ENCODE measurements at places on chromosomes 7 and 10. TPM values are rescaled to one million over a fixed set of nuclear protein-coding genes. Genes with fewer than 3 reads are reported as not detected.

- no peak overlapping the region for H3K27ac ChIP-seq
- no peak for DNase-seq
- H3K4me3 ChIP-seq: no peak overlapping the region
- H3K4me1 ChIP-seq: no peaks in the 10 kb centered on the region
- no peaks in the 10 kb centered on the region for H3K36me3 ChIP-seq
- no peaks in the 10 kb centered on the region for H3K27me3 ChIP-seq
Observed at GRCh38 chr10:5840314-5841307, 27.4 kb upstream of the GDI2 start.

- H3K27ac ChIP-seq: peak overlapping the region; percentile 98
- H3K36me3 ChIP-seq: peaks cover 45% of the 10 kb centered on the region
- peak; percentile 95 for DNase-seq
- H3K4me1 ChIP-seq: peaks cover 41% of the 10 kb centered on the region
- no peaks in the 10 kb centered on the region for H3K27me3 ChIP-seq
Observed at GRCh38 chr10:17229967-17230682, 2.1 kb downstream of the VIM start.

The MPLKIP gene
- 29.7 TPM for total RNA-seq

The KCNMA1 gene
- 26.3 TPM for total RNA-seq

DNA sequence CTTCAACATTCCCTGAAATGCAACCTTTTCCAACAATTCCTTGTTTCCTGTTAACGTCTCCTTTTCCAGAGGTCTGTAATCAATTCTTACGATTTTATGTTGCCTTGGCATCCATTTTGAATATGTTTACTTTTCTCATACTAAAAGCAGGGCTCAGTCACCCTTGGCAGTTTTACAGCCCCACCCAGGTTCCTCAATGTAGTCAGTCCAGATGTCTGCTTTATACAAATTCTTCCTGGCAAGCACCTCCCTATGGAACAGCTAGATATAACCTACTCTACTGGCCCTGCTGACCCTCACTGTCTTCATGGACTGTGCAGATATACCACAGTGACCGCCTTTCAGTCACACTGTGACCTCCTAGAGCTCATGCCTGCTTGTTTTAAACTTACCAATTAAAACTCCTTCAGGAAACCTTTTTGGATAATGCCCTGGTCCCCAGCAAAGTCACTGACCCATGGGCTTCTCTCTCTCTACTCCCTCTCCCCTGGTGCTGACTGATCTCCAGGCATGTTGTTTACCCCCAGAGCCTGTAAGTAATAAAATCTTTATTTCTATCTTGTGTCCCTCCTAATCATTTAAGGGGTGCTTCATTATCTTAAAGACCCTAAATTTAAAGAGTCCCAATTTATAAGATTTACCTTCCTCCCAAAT, 147.1 kb upstream of the STEAP1 start:
- no peaks in the 10 kb centered on the region for H3K4me1 ChIP-seq
- no peak for DNase-seq
- no peaks in the 10 kb centered on the region for H3K36me3 ChIP-seq
- no peak overlapping the region for H3K27ac ChIP-seq

GRCh38 chr10:43939389-43939938, 290.8 kb upstream of the ZNF32 start:
- no peaks in the 10 kb centered on the region for H3K36me3 ChIP-seq
- no peaks in the 10 kb centered on the region for H3K4me1 ChIP-seq
- no peak for DNase-seq
- H3K27ac ChIP-seq: no peak overlapping the region

- peak overlapping the region; percentile 33 for H3K4me3 ChIP-seq
- peaks cover 4% of the 10 kb centered on the region for H3K27me3 ChIP-seq
- peak overlapping the region; percentile 83 for H3K27ac ChIP-seq
- DNase-seq: peak; percentile 65
- peaks cover 49% of the 10 kb centered on the region for H3K4me1 ChIP-seq
- H3K36me3 ChIP-seq: no peaks in the 10 kb centered on the region
Observed at GRCh38 chr7:101121991-101122932, 4.6 kb upstream of the SERPINE1 start.

The USP54 gene
- 114 TPM for total RNA-seq

DNA sequence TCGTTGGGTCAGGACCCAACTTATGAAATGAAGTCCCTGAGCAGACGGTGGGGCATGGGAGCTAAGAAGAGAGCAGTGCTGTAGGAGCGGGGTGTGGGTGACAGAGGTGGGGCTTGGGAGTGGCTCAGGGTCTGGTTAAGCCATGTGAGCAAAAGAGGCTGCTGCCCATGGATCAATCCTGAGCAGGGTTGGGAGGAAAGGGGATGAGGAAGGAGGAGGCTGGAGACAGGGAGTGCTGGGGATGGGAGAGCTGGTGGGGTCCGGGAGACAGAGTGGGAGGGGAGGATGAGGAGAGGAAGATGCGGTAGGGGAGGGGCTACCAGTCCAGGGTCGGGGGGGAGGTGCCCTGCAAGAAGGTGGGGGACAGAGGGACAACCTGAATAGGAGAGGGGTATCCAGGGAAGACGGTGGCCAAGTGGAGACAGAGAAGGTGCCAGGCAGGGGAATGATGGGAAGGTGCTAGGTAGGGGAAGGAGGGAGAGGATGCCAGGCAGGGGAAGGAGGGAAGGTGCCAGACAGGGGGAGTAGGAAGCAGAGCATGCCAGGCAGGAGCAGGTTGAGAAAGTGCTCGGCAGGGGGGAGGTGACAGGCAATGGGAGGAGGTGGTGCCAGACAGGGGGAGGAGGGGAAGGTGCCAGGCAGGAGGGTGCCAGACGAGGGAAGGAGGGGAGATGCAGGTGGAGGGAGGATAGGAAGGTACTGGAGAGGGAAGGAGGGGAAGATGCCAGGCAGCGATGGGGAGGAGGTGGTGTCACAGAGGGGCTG, 27.5 kb upstream of the SMARCD3 start:
- H3K36me3 ChIP-seq: no peaks in the 10 kb centered on the region
- DNase-seq: peak; percentile 75
- peak overlapping the region; percentile 44 for H3K4me3 ChIP-seq
- no peaks in the 10 kb centered on the region for H3K27me3 ChIP-seq

The SEMA3E gene
- 11.9 TPM for total RNA-seq

DNA sequence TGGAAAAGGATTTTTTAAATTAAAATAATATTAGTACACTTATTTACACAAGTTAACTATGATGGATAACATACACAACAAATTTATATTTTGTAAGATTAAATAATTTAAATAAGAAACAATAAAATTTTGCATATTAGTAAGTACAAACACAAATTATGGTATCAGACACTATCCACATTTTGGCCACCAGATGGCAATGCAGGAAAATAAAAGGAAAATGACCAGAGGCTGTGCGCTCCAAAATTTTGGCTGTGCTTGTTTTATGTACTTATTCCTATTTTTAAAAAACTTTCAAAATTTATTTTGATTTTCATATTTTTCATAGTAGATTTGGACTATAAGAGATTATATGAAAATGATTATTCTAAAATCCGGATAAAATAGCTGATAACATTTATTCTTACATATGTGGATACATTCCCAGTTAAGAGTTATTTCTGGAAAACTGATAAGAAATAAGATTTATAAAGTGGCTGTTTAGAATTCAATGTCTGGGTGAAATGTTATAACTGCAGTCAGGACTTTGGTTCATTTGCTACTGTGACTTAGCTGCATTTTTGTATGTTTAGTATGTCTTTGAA, 274.7 kb upstream of the HGF start:
- H3K27ac ChIP-seq: no peak overlapping the region
- no peak for DNase-seq
- H3K36me3 ChIP-seq: no peaks in the 10 kb centered on the region
- H3K4me3 ChIP-seq: no peak overlapping the region
- no peaks in the 10 kb centered on the region for H3K27me3 ChIP-seq

DNA sequence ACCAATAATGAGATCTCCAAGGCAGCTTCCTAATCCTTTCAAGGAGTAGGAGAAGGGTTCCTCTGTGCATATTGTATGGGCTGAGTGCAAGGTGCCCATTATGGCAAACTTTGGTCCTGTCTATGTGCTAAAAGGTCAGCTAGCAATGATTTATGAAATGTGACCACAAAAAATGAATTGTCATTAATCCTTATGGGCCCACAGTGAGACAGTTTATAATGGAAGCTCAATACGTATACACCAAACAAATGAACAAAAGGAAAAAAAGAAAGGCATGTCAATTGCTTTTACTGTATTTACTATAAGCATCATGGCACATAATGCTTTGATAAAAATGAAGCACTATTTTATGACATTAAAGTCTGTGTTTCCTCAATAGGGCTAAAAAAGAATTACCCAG, 54.5 kb downstream of the ELAPOR2 start:
- no peaks in the 10 kb centered on the region for H3K27me3 ChIP-seq
- H3K36me3 ChIP-seq: no peaks in the 10 kb centered on the region
- H3K4me1 ChIP-seq: peaks cover 24% of the 10 kb centered on the region
- no peak overlapping the region for H3K27ac ChIP-seq
- DNase-seq: no peak
- no peak overlapping the region for H3K4me3 ChIP-seq

DNA sequence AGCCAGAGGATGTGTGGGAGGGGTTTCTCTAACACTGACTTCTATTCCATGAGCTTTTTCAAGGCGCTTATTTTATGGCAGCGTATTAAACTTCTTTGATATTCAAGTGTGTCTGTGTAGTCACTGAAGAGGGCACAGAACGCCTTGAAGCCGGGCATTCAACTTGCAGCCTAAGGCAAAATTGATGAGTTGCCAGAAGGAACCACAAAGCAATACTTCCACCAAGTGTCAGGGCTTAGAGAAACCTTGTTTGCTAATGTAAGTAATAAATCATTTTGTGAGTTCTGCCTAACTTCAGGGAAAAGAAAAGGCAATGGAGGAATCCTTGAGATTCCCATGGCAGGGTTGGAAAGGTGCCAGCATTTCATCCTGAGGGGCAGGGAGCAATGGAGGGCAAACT, 163.8 kb downstream of the LCOR start:
- no peak overlapping the region for H3K27ac ChIP-seq
- no peak for DNase-seq
- H3K4me1 ChIP-seq: no peaks in the 10 kb centered on the region
- no peaks in the 10 kb centered on the region for H3K27me3 ChIP-seq

GRCh38 chr10:95741807-95742467, 14.0 kb upstream of the ENTPD1 start:
- DNase-seq: no peak
- H3K27ac ChIP-seq: peak overlapping the region; percentile 64
- H3K27me3 ChIP-seq: no peaks in the 10 kb centered on the region
- H3K4me3 ChIP-seq: no peak overlapping the region

The VAX1 gene
- total RNA-seq: not detected

DNA sequence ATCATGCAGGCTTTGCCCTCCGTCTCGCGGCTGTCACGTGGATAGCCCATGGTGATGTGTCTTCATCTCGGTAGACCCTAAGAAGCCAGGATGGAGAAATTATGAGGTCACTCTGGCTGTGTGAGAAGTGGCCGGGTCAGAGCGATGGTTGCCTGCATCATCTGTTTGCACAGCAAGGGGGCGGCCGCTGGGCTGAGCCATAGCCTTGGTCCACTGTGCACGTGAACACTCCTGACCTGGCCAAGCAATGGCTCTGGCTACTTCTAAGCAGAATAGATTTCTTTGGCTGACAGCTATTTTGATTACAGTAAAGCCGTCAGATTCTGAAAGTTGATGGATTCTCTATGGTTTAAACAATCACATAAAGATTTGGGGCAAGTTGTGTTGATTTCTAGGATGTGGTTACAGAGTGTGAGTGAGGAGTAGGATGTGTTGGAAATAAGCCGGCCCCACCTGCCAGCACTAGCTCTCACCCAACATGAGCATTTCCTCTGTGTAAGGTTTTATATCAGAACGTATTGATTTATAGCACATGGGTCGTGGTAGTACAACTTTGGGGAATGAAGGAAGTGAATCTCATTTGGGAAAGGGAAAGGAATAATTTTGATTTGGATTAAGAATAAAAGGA, 214.4 kb upstream of the GPR26 start:
- H3K27me3 ChIP-seq: no peaks in the 10 kb centered on the region
- no peak overlapping the region for H3K27ac ChIP-seq
- DNase-seq: no peak
- no peaks in the 10 kb centered on the region for H3K4me1 ChIP-seq
- no peaks in the 10 kb centered on the region for H3K36me3 ChIP-seq

DNA sequence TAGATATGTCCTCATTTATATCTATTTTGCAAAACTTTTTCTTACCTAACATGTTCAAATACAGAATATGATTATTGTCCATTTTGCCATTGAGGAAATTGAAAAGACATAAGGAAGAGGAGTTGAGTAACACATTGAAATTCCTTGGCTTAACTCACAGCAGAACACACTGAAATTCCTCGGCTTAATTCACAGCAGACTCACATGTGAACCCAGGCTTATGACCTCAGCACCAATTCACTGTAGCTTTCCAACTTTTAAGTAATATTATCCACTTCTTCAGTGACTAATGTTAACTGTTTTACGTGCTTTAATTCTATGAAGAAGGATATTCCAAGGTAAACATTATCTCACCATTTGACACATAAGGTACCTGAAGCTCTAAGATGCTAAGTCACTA, 597.5 kb upstream of the PFKP start:
- H3K27me3 ChIP-seq: no peaks in the 10 kb centered on the region
- no peak overlapping the region for H3K27ac ChIP-seq
- no peaks in the 10 kb centered on the region for H3K36me3 ChIP-seq
- DNase-seq: no peak

The KAZALD1 gene
- 8.4 TPM for total RNA-seq

DNA sequence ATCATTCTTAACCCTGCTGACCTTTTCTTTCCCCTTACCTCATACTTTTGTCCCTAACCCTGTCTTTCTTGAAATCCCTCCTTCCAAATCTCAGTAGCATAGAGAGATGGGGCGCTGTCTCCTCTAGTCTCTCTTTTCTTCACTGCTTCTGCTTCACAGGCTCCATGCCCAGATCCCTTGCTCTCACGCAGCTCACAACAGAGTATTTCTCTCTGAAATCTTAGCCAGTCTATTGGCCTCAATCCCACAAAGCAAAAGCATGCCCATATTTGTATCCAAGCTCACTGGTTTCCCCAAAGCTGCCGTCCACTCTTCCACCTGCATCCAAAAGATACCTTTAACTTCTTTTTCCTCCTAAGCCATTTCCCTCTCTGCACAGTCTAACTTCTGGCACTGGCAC, 526.8 kb downstream of the PLXDC2 start:
- H3K4me1 ChIP-seq: no peaks in the 10 kb centered on the region
- no peak for DNase-seq
- H3K4me3 ChIP-seq: no peak overlapping the region
- no peak overlapping the region for H3K27ac ChIP-seq
- no peaks in the 10 kb centered on the region for H3K27me3 ChIP-seq
- no peaks in the 10 kb centered on the region for H3K36me3 ChIP-seq

The IRF5 gene
- 29.4 TPM for total RNA-seq

The MNX1 gene
- total RNA-seq: 0.93 TPM

The EVX1 gene
- not detected for total RNA-seq

The LIPM gene
- total RNA-seq: not detected
